ENCODE measurements at places on chromosomes 2 and 18.

- no peak for DNase-seq
These were observed 31.2 kb upstream of the EN1 start for GRCh38 chr2:118878531-118879149.

GRCh38 chr2:14420851-14421250, 211.7 kb upstream of the LRATD1 start:
- no peak for DNase-seq

DNA sequence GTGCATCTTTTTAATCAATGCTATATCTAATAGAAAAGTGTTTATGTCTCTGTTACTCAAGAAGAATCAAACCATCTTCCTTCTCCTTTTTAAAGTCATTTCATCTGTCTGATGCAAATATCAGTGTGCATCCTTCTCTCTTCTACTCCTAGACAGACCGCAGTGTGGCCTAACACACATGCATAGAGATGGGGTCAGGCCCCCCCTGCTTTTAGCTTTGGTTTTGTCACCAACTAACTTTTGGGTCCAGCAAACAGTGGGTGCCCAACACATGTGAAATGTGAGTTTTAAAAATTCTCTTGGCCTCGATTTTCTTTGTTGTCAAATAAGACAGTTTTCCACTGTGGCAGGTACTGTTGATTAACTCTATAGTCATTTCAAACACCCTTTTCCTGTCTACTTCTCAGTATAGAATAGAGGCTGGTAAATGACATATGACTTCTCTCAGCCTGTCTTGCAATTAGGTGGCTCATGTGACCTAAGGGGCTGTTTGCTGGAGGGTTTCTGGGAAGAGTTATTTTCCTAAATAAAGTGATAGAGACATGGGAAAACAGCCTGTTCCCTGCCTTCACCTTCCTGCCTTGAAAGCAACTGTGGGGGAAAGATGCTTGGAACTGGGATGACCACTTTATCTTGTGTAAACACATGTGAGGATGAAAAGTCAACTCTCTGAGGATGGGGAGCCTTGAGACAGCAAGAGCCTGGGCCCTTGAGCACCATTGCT, 65.7 kb upstream of the DARS1 start:
- DNase-seq = no peak

GRCh38 chr18:73462092-73462491, 594.3 kb upstream of the NETO1 start:
- no peak for DNase-seq

DNA sequence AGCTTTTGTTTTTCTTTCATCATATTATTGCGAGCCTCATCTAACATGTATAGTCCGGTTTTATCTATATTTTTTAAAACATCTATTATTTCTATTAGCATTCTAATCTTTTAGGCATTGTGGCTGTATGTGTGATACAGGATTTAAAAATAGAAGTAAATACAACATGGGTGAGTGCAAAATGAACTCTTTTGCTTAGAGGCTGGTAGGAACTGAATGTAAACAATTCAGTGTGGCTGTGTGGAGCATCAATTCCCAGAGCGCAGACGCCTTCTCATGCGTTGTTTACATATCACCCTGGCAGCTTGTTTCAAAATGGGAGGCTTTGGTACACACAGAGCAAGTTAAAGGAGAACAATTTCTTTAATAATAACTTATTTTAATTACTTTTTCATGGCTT, 836 bp downstream of the DTNA start:
- DNase-seq = no peak

- no peak for DNase-seq
These were observed 20.4 kb upstream of the CD226 start for GRCh38 chr18:69968039-69968438.

DNA sequence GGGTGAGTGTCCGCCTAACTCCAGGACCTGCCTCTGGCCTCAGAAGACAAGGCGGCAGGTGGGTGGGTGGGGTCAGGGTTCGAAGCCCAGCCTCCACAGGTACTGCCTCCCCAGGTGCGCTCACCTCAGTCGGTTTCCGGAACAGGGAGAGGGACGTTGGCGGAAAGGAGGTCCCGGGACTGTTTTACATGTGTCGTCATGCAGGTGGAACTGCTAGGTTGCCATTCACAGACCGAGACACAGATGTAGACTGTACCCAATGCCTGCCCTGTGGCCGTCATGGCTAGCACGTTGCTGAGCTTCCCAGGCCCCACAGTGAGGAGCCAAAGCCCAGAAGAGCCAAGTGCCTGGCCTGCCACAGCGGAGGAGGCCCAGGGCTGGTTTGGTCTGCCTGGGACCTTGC, 284.0 kb upstream of the HS6ST1 start:
- no peak for DNase-seq

DNA sequence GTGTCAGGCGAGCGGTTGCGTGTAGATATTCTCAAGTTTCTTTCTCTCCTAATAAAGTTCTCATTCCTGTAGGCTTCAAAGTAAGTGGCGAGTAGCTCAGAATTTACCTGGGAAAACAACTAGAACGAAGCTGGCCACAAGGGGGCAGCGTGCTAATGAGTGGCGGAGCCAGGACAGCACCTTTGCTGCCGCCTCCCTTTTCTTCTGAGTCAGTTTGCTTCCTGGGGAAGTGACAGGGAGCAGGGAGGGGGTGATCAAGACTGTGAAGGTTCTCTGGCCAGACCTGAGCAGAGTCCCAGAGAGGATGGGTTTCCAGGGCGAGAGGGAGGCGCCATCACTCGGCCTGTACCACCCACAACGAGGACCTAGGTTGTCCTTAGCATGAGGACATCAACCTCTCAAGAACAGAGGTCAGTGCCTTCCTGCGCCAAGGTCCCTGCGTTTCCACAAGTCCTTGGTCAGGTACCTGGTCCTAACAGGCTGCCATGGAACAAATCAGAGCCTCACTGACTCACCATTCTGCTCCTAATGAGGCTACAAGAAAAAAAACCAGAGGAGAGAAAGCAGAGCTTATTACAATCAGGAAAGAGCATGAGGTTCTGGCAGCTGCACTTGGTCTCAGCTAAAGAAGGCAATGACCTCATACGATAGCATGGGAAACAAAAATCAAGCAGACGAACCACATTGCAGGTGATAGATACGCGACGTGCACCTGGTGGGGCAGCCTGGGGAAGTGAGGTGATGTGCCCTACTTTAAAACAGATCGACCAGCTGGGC, 98.7 kb downstream of the PLB1 start:
- peak; percentile 46 for DNase-seq

All from activated naive CD4-positive, alpha-beta T cell (primary cell).